ENCODE measurements at places on chromosomes 11 and 22.

GRCh38 chr11:125921042-125921441 is 16.7 kb downstream of the DDX25 start:
- no peak for DNase-seq

DNA sequence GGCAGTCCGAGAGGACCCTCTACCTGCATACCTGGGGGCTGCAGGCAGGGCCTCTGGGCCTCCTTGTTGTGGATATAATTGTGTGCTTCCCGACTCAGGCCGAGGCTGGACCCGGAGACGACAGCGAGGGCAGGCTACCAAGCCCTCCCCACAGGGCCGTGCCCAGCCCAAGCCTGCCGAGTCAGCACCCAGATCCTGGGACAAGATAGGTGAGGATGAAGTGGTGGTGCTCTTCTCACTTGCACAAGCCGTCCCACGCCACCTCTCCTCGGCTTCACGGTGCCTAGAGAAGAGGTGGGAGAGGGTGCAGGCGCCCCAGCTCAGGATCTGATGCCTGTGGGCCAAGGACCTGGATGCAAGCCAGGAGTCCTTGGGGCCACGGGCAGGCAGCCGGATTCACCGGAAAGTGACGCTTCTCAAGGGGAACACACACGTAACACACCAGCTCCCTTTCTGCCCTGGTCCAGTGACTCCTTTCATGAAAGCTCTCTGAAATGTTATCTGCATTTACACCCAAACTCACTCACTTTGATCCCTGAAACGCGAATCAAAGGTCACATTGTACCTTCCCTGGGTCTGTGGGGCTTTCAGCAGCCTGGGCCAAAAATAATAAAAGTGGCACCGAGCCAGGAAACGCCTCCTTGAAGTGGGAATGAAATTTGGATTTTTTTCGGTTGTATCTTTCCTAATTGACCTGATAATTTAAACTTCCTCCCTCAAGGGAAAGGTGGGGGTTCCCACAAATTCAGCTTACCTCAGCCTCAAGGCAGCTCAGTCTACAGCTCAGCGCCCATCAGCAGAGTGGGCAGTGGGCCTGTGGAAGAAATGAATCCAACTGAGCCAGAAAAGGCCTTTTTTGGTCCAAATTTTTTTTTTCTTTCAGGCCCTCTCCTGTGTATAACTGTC is 1.1 kb upstream of the GNB1L start:
- no peak for DNase-seq

- DNase-seq: no peak
Measured at GRCh38 chr11:61055776-61056175, 46.5 kb upstream of the CD5 start.

GRCh38 chr11:66629356-66629755 is 9.1 kb upstream of the RBM4 start:
- no peak for DNase-seq

DNA sequence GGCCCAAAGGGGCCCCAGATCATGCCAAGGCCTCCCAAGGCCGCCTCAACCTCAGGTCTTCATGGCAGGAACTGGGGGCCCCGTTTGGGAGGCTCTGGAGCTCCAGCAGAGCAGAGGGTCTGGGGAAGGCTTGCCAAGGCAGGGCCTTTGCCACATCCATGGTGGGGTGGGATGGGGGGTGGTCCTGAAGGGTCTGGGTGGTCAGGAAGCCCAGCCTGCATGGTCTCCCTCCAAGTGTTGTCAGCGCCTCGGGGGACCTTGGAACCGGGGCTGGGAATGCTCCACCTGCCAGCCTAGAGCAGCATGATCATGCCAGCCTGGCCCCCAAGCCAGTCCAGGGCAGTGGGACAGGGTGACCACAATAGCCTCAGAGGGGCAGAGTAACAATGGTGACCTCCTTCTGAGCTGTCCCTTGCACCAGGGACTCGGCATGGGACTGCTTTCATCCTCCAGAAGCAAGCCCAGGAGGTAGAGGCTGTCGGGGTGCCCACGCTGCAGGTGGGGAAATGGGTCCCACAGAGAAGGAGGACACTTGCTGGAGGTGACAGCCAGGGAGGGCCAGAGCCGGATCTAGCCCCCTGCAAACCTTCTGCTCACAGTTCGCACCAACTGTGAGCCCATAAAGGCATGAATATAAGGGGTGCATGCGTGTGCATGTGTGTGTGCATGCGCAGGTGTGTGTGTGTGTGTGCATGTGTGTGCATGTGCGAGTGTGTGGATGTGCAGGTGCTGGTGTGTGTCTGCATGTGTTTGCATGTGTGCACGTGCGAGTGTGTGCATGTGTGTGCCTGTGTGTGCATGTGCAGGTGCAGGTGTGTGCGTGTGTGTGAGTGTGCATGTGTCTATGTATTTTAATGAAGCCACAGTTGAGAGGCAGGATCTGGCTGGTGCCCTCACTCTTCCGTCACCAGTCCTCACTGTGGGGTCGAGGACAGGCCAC is 63.8 kb downstream of the MYEOV start:
- DNase-seq: no peak

- DNase-seq: no peak
Measured at GRCh38 chr11:85137597-85137996, 489.5 kb downstream of the DLG2 start.

DNA sequence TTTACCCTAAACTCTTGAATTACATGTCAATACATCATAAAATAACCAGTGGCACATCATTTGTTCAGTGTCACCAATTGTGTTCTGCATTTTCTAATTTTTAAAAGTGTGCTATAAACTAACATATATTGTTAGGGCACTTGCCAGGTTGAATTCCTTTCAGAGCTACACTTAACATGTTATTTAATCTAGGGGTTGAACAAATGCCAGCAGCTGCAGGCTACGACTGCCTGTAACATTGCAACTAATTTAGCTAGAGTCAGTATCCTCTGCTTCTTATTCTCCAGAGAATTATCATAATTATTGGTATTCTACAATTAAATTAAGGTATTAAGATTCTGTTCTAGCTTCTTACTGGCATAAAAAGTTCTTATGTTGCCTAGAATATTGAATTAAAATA is 46.4 kb upstream of the ARHGAP42 start:
- no peak for DNase-seq

DNA sequence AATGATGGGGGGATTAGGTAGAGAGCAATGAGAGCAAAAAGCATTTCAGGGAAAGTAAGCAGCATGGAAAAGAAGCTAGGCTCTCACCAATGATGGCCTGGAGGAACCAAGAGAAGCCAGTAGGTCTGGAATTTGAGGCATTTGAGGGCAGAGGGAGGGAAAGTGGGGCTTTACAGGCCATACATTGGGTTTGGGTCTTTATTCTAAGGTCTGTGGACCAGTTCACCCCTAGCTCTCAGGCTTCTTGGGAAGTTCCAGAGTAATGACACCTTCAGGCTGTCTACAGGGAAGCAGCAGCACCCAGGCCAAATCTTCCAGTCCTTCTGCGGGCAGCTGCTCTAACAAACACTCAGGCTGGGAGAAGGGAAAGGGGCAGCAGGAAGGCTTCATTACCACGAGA is 29.4 kb downstream of the ARFGAP2 start:
- DNase-seq: no peak

DNA sequence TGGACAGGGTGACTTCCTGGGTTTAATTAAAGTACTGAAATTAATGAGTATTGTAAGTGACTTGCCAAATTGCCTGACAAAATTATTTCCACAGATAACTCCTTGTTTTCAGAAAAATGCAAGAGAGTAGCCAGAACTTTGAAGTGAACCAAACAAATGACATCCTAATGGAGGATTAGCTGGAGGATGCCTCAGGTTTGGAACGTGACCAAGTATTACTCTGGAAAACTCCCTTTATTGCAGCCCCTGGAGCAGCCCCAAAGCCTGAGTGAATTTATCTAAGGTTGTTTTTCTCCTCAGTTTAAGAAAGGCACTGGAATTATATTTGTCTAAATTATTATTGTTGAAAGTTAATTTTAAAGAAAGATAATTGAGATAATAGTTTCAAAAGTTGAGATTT is 343.6 kb upstream of the MTNR1B start:
- peak; percentile 24 for DNase-seq

GRCh38 chr11:60914633-60915247 is 782 bp downstream of the TMEM109 start:
- no peak for DNase-seq

- no peak for DNase-seq
Measured at GRCh38 chr11:87330187-87330601, 292.5 kb downstream of the TMEM135 start.

DNA sequence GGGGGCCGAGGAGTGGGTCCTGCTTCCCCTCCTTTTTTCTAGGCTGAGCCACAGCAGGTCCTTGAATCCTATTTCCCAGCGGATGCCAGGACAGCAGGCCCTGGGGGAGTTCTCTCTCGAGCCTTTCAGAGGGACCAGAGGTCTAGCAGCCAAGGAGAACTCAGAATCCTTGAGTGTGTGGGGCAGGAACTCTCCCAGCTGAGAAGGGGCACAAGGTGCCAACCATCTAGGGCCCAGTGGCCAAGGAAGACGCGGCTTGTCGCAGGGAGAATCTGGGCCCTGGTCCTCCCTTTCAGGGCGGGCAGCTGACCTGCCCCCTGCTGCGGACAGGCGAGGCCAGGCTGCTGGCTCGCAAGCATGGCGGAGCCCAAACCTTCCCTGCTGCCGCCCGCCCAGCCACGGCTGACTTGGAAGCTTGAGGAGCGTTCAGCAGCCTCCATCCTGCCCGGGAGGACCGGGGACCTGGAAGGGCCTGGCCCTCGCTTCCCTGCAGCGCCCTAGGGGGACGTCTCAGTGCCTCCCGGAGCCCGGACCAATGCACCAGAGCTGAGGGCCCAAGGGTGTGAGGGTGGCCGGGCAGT is 972 bp upstream of the TSSC4 start:
- no peak for DNase-seq

GRCh38 chr11:96288915-96289314 is 54.1 kb downstream of the MAML2 start:
- DNase-seq: no peak

- DNase-seq: peak; percentile 5
Measured at GRCh38 chr22:20256551-20257211, 11.4 kb downstream of the RTN4R start.

DNA sequence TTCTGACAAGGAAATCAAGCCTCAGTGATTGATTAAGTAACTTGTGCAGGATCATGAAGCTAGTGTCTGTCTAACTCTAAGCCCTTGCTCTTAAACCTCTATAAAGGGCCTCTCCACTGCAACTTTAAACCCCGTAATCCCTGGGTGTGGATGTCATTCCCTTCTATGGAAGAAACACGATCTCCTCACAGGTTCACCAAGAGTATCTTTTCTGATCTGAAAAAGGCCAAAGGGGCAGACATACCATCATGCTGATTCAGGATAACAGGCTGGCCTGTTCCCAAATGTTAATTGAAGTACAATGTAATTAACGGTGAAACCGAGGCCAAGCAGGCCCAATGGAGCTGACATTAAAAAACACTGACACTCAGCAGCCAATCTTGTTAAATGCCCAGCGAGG is 17.1 kb downstream of the TTC12 start:
- peak; percentile 19 for DNase-seq

DNA sequence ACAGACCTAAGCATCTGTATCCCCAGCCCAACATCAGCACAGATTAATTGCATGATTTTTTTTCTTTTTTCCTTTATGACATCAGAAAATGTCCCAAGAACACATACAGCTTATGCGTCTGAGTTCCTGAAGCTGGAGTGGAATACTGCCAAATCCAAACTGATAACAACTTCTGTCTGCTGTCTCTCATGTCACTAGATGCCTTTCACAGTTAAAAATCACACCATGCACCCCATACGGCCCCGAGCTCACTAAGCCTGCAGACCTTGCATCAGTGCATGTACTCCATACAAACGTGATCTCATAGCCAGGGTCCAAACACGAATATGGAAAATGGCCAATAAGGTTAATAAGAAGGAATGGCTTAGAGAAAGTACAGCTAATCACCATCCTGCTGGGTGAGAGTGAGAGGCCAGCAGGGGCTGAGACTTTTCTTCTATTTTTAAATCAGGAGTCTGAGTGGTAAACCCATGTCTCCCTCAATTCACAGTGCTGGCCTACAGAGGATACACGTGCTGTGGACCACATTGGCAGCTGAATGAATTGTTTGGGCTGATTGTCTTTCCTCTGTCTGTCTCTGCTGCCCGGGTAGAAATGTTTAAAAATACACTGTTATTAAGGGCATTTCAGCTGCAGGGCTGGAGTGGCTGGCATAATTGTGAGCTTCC is 350.6 kb upstream of the RAG2 start:
- no peak for DNase-seq

GRCh38 chr11:113647108-113647507 is 59.0 kb downstream of the TMPRSS5 start:
- no peak for DNase-seq

DNA sequence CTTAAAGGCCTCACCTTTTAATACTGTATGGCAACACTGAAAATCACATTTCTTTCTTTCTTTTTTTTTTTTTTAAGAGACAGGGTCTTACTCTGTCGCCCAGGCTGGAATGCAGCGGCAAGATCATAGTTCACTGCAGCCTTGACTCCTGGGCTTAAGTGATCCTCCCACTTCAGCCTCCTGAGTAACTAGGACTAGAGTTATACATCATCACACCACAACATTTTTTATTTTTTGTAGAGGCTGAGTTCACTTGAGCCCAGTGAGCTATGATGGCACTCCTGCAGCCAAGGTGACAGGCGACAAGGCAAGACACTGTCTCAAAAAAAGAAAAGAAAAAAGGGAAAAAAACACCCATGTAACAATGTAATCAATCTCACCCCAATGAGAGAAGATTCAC is 10.0 kb downstream of the ARFGAP3 start:
- DNase-seq: no peak

DNA sequence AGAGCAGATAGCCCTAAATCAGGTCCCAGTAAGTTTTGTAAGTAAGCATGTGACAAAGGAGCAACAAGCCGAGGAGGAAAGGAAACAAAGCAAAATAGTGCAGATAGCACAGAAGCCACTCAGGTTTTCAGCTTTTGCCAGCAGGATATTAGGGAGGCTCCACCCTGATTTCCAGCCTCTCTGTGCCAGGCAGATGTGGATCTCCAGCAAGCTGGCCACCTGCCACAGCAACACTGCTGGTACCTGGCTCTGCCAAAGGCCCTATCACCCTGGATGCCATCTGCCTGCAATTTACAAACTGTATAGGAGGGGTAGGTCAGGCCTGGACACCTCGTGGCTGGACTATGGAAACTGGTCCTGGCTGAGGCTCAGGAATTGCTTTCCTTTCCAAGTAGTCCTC is 12.2 kb upstream of the NNMT start:
- no peak for DNase-seq

GRCh38 chr11:108587109-108587508 is 6.5 kb downstream of the EXPH5 start:
- DNase-seq: no peak

- DNase-seq: peak; percentile 34
Measured at GRCh38 chr11:129312730-129313503, 62.7 kb upstream of the BARX2 start.

- DNase-seq: no peak
Measured at GRCh38 chr11:104823657-104824056, 74.6 kb downstream of the CASP12 start.

GRCh38 chr11:118699506-118700220 is 20.2 kb upstream of the TREH start:
- DNase-seq: no peak

- DNase-seq: no peak
Measured at GRCh38 chr11:119134389-119134978, 13.1 kb downstream of the HINFP start.

GRCh38 chr11:33376331-33377310 is 119.4 kb downstream of the HIPK3 start:
- DNase-seq: peak; percentile 61

GRCh38 chr11:235609-235996 is 539 bp downstream of the SIRT3 start:
- no peak for DNase-seq
